HCT116 (cell line): ENCODE measurements at places on chromosomes 12 and 14. TPM values are rescaled to one million over a fixed set of nuclear protein-coding genes. Genes with fewer than 3 reads are reported as not detected.

- no peak for DNase-seq
Measured at GRCh38 chr12:57046086-57046791, 3.7 kb downstream of the MYO1A start.

DNA sequence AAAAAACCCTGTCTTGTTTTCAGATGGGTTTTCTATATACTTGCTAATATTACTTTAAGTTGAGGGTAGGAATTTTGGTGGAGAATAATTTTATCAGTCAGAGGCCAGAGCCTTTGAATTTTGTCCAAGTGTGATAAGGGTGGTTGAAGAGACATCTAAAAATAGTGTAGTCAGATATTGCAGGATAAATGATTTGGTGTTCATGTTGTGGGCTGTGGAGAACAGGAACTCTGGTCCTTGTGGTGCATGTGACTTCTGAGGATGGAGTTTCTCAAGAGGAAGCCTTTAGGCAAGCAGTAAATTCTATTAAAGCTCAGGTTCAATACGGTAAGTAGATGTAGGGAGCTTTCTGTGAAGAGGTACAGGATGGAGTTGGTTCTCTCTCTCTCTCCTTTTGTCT is 2.8 kb downstream of the ADAM21 start:
- no peak for DNase-seq

HHIPL1 gene
- not detected for total RNA-seq

LRRC10 gene
- total RNA-seq = not detected
